ENCODE measurements at places on chromosomes 6 and 20.
A peak's percentile ranks its signal among the peaks of the same experiment; 100 is the strongest.

- no peak for DNase-seq
Measured at GRCh38 chr6:149190224-149190831, 127.2 kb upstream of the TAB2 start.

DNA sequence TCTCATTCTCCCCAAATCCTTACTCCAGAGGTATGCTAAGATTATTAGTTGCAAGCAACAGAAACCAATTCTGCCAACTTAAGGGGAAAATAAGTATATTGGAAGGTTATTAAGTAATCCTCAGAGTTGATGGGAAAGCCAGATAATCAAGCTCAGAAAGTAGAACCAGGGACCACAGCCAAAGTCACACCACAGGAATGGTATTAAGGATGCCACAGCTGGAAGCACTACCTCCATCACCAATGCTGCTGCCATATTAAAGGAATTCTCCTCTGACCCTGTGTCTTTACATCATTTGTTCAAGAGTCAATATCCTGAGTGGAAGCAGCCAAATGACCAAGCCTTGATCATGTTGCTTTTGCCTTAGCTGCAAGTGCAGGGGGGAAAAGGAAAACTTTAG is 9.9 kb downstream of the PROCR start:
- DNase-seq, result peak; percentile 40

DNA sequence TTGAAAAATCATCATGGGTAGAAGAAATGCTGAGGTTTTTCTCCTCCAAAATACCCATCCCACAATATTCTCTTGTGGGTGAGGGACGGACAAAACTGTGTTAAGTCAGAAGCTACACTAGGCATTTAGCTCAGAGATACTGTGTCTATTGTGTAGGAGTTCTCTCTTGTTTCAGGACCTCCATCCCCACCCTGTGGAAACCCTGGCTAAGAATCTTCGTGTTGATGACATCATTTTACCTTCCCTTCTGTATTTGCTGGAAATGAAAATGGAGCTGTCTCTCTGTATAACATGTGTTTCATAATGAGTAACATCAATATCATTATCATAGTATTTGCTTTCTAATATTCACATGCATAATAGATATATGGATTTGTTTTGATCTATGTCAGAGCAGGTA is 1193.0 kb upstream of the CITED2 start:
- DNase-seq, result no peak

DNA sequence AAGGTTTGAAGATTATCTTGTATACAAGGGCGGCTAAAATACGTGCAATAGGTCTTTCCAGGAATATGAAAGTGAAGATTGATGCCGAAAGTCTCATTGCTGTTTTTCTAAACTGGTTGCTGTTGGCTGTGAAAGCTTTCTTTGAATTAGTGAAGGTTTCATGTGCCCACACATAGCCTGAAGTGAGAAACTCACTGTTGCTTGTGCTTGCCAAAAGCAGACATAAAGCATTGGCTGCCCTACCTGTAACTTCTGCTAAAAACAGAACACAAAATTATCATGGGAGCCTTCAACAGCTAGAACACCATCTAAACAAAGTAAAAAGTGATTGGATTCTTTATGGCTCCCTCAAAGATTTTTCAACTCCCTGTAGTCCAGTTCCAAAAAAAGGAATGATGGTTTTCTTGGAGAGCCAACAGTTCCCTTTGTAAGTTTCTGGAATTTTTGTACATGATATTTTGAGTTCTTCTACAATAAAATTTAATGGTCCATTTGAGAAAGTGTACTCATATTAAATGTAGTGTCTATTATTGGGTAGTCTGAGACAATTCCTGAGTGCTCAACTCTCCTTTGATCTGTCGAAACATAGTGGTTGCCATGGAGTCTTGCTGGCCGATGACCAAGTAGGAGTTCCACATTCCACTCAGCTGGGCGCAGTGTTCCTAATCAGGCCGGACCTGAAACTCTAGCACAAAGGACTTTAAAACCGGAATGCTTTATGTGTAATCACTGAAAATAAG is 68.5 kb downstream of the PLEKHG1 start:
- DNase-seq, result peak; percentile 67

GRCh38 chr6:135537741-135538301 is 40.3 kb upstream of the AHI1 start:
- DNase-seq, result peak; percentile 17

GRCh38 chr6:95686272-95686671 is 108.9 kb downstream of the MANEA start:
- DNase-seq, result no peak

DNA sequence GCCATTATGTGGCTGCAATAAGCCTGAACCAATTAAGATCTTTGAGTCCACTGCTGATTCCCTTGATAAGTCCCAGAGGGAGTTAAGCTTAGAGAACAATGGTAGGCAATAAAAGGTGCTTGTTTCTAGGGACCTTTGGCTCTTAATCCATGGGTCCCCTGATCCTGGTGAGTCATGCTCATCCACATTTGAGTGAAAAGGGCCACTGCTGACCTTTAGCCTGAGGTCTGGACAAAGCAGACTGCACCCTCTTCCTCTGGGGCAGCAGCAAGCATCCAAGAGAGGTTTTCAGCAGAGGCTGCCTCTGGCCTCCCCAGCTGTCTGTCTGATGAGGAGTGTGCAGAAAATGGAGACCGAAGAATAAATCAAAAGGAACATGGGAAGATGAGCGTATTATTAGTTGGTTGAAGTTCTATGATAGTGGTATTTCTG is 16.1 kb upstream of the SCGN start:
- no peak for DNase-seq

- no peak for DNase-seq
Measured at GRCh38 chr6:167648501-167649278, 178.0 kb upstream of the AFDN start.

DNA sequence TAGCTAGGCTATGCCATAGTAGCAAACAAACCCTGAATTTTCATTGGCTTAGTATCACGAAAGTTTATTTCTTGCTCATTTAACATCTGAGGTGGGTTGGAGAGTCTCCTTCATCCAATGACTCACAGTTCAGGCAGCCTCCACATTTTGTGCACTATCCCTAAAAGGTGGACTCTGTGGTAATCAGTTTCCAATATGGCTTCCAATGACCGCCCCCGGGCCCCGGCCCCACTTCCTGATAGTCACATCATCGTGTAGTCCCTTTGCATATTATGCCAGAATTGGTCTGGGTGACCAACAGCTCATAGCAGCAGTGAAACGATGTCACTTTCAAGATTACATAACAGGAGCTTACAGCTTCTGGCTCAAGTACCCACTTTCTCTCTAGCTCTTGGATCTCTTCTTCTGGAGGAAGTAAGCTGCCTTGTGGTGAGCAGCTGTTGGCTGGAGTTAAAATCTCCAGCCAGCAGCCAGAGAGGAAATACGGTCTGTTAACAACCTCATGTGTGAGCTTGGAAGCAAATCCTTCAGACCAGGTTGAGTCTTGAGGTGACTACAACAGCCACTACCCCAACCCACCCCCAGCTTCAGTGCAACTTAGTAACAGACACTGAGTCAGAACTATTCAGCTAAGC is 7.8 kb downstream of the HCRTR2 start:
- DNase-seq, result no peak

- no peak for DNase-seq
Measured at GRCh38 chr6:13453771-13454251, 33.6 kb downstream of the GFOD1 start.

GRCh38 chr6:30743099-30744053 is 889 bp upstream of the FLOT1 start:
- DNase-seq, result no peak

GRCh38 chr20:49166534-49167449 is 21.3 kb downstream of the STAU1 start:
- no peak for DNase-seq

- no peak for DNase-seq
Measured at GRCh38 chr6:99995916-99996315, 1.9 kb upstream of the MCHR2 start.

GRCh38 chr20:57503035-57503658 is 21.8 kb downstream of the CTCFL start:
- DNase-seq, result no peak

DNA sequence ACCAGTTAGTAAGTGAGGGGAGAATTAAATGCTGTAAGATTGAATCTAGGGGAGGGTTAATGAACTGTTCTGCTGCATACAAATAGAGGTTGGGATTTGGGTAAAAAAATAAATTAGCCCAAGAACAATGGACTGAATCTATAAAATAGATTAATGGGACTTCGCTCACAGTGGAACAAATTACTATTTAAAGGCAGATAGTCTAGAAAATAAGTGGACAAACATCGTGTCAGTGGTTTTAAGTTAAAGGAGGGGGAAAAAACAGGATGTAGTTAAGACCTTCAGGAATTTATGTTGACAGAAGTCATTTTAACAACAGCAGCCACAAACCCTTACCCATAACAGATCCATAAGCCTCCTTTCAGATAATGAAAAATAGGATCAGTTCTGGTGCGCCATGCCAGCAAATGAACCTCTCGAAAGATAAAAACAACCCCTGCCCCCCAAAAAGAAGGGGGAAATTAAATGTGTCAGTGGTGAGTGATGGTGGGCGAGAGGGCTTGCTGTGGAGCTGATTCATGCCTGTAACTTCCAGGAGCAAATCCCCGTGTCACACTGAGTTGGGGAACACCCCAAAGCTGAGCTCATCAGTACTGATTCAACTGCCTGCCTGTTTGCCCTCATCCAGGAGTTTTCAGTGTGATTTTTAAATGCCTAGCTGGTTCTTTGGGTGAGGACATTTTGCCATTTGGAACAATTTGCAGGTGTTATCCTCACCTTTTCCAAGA is 86.8 kb downstream of the PPP1R14C start:
- no peak for DNase-seq

DNA sequence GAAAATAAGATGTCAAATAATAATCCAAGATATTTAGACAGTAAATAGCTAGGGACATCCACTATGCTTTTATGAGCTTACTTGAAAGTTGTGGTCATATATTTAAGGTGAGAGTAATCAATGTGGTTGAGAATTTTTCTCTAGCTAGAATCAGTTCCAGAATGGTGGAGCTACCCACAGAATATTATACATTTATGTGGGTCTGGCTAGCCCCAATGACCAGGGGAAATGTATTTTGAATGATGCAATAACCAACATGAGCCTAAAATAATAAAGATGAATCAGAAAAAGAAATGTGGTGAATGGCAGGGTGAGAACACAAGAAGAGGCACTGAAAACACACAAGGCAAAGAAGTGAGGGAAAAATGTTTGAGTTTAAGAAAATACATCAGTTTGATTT is 325.7 kb downstream of the TBC1D32 start:
- DNase-seq, result no peak

- no peak for DNase-seq
Measured at GRCh38 chr6:34644716-34645115, 51.9 kb downstream of the ILRUN start.

DNA sequence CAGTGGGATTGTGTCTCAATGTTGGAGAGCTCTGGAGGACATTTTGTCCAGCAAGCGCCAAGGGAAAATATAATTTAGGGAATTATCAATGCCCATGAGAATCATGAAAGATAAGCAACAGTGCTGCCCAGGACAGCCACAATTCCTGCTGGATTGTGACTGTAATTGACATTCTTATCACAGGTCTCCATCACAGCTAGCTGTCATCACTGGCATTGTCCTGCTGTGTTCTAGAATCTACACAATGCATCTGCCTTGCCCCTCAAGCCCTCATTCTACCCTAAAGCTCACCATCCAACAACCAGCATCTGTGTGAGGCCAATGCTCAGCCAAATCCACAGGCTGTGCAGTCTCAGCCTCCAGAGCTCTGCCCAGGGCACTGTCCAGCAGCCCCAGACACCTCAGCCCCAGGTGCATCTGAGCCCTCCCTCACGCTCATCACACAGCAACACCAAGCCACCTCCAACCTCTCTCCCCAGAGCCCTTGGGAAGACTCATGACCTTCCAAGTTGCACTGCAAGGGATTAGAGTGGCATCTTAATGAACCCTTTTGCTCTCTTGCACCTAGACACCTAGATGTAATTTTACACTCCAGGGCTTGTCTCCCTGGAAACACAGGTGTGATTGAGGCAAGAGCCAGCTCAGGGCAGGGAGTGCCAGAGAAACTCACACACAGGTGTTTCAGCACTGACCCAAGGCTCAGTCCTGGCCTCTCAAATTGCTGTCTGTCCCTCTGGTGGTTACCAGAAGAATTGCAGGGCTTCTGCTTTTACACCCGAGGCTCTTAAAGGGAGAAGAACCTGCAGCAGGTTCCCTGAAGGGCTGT is 85.2 kb upstream of the PHACTR3 start:
- peak; percentile 67 for DNase-seq

DNA sequence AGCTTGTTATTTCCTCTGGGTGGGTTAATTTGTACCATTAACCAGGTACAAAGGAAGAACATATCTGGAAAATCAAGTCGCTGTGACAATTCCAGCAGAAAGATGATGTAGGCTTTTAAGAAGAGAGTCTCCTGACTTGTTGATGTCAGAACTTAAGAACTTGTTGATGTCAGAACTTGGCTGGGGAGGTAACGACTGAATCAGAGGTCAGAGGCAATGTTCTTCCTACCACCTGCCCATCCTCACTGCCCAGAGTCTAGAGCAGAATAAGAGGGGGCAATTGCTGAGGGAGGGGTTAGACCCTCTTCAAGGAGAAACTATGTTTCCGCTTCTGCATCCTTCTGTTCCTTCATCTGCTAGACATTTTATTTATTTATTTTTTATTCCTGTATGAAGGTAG is 18.9 kb downstream of the MLIP start:
- DNase-seq, result no peak

- no peak for DNase-seq
Measured at GRCh38 chr6:144909753-144910285, 624.7 kb downstream of the UTRN start.

GRCh38 chr6:71510057-71510713 is 221.6 kb downstream of the OGFRL1 start:
- DNase-seq, result peak; percentile 66

- peak; percentile 14 for DNase-seq
Measured at GRCh38 chr6:21915707-21916260, 322.2 kb downstream of the SOX4 start.

- no peak for DNase-seq
Measured at GRCh38 chr6:4297348-4297747, 162.0 kb upstream of the ECI2 start.

GRCh38 chr6:157464653-157465535 is 83.9 kb downstream of the ZDHHC14 start:
- no peak for DNase-seq

- peak; percentile 61 for DNase-seq
Measured at GRCh38 chr6:158417760-158418098, 105.5 kb downstream of the TULP4 start.

DNA sequence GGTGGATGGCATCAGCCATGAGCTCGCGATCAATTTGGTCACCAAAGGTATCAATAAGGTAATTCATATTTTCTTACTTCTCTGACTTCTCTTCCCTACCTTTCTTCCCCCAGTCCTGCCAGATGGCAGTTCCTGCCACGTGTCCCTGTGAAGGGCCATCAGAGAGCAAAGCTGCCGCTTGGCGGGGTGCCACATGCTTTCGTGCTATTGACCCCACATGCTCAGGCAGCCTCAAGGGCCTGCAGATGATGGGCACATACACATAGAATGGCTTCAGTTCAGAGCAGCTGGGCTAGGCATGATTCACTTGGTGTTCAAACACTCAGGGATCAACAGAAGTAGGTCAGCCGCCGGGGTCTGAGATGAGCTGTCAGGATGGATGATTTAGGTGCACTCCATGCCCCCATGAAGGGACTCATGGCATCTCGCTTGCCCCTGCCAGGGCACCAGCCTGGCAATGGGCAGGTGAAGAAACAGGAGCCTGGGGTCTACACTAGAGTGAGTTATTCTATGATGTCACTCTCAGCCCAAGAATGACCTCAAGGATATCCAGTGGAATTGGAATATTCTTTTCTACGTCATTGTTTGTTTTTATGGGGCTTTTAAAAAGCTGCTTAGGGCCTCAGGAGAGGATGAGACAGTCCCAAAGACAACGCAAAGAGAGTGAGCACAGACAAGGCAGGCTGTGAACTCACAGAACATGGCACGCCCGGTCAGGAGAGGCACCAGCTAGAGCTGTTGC is 25.5 kb downstream of the BANF2 start:
- DNase-seq, result no peak

All from AG08396 (cell line).